SW 1271 (cell line): ENCODE measurements at places on chromosomes 16 and 17.

- DNase-seq: no peak
Measured at GRCh38 chr17:66994361-66994760, 29.9 kb downstream of the CACNG4 start.

DNA sequence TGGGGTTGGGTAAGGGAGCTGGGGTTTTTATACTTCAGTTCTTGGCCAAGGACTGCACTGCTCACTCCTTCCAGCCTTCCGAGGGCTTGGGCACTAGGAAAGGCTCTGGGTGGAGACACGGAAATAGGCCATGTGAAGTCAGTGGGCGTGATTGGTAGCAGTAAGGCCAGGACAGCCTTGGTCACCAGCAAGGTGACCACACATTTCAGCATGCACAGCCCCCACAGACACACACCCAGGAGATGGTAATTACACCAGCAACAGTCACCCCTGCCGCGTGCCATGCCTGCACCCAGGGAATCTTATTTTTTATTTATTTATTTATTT, 252.5 kb downstream of the SEC14L1 start:
- no peak for DNase-seq

DNA sequence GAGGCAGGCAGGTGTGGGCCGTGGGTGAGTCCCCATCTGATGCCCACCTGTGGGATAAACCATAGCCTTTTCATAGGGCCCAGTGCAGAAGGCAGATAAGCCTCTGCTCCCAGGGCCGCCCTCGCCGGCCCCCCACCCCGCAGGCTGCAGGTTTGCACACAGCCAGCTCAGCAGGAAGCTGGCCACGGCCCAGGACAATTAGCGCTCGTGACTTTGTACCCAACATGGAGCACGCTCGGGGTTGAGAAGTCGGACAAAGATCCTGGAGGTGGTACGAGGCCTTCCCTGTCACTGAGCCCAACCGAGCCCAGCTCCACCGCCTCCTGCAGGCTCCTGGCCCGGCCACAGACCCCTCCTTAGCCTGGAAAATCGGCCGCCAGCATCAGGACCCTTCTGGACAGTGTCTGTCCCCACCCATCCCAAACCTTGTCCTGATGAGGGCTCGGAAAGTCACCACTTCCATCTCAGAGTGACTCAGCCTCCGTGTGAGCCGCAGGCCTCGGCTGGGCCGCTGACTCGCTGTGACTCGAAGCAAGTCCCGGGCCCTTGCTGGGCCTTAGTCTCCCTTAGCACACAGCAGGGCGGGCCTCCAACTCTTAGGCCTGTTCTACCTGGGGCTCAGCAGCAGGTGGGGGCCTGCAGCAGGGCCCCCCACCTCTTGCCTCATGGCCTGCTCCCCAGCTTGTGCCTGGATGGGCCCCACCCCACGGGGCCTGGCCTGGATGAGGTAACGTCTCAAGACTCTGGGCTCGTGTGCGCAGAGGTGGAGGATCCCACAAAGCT, 22.7 kb downstream of the FAM83G start:
- peak; percentile 70 for DNase-seq

DNA sequence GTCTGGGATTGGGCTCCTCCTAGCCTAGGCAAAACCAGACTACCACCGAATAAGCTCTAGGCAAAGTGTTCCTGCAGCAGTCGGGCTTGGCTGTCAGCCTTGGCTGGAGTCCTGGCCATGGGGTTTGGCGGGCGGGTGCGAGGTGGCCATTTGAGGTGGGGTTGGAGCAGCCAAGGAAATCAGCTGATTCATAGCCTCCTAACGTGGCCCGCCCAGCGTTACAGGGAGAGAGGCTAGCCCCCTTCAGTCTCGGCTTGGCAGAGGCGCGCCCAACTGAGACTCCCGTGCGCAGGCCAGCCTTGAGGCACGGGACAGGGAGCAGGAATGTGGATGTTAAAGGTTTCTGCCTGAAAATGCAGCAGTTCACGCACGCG, 1.9 kb downstream of the PMP22 start:
- no peak for DNase-seq

DNA sequence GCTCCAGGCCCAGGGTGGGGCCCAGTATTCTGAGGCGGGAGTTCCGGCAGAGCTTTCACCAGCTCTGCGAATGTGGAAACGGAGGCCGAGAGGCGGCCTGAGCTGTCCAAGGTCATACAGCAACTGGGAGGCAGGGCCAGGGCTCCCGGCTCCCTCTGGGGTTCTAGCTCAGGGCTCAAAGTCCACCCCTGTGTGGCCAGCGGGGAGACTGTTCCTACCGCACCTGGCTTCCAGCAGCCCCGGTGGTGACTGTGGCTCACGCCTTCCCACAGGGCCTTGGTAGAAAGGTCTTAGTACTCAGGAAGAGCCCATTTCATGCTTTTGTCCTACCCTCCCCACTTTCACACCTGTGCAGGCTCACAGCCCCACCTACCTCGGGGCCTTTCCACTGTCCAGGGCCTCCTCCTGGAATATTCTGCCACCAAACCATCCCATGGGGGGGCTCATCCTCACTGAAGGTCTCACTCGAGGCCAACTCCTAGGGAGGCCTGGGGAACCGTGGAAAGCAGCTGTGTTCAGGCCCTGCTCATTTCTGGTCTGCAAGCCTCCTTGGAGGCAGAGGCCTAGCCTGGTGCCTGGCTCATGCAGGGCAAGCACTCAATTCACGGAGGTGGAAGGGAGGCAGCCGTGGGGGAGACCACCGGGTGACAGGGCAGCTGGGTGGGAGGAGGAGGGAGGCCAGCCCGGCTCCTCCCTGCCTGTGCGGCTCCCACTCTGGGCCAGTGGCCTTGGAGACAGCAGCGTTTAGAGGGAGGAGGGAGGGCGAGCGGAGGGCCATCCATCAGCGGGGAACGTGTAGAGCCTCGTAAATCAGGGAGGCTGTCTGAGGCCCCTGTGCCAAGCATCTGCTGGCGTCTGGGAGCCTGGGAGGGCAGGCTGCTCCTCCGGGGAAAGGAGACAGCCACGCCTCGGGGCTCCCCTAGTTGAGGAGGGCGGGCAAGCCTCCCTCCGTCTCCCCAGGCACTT, 12.7 kb upstream of the DOC2B start:
- no peak for DNase-seq

DNA sequence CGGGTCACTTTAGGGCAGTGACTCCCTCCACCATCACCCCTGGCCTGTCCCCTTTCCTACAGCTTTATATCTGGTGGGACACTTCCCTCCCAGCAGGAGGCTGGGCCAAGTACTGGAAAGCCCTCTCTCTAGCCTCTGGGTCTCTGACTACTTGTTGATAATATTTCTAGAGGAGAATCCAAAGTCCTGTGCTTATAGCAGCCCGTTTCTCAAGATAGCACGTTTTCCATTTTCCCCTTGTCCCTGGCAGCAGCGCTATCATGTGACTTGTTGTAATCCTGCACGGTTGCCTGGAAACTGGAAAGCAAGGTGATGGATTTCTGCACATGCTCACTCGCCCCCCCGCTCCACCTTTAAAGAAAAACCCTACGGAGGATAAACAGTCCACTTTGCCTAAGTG, 3.3 kb upstream of the AXIN2 start:
- DNase-seq: no peak
